ENCODE measurements at places on chromosomes 5 and 9. TPM values are rescaled to one million over a fixed set of nuclear protein-coding genes. Genes with fewer than 3 reads are reported as not detected.

GRCh38 chr9:68710111-68710471 lies 5.1 kb downstream of the PIP5K1B start:
- DNase-seq: no peak

G3BP1 gene
- 124 TPM for total RNA-seq

- no peak for DNase-seq
Observed at GRCh38 chr9:98927724-98928123, 16.0 kb upstream of the COL15A1 start.

GRCh38 chr9:7935681-7936080 lies 136.1 kb upstream of the DMAC1 start:
- no peak for DNase-seq

GRCh38 chr5:145780982-145781381 lies 54.2 kb downstream of the PRELID2 start:
- DNase-seq: no peak

GRCh38 chr9:134227451-134228411 lies 63.4 kb upstream of the RNU6ATAC start:
- DNase-seq: peak; percentile 49

RXFP3 gene
- not detected for total RNA-seq

KCNN2 gene
- 0.34 TPM for total RNA-seq

DNA sequence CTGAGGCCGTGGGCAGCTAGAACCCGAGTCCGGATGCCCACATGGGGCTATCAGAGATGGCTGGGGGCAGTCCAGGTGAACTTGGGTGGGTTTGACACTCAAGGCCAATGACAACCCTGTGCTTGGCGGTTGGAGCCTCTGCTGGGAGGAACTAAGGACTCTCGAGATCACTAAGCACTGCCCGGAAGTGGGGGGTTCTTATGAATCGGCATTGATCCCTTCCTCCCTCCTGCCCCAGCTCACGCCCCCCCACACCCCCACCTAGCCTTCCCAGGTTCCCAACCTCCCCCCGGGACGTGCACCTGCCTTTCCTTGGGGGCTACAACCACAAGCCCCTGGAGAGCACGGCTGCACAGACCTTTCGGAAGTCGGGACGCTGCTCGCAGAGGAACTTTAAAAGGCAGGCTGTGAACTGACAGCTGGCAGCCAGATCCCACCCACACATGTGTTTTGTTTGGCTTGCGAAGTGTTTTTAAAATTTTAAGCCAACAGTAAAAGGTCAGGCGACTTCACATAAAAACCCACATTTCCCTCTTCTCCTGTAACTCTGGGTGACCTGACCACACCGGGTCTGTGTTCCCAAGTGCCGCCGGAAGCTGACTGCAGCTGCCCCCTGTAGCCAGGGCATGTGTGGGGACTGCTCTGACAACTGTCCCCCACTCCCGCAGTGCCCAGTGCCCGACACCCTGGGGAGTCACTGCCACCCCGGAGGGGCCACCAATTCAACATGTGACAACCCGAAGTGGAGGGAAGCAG lies 5.1 kb upstream of the RALGDS start:
- DNase-seq: peak; percentile 76

DNA sequence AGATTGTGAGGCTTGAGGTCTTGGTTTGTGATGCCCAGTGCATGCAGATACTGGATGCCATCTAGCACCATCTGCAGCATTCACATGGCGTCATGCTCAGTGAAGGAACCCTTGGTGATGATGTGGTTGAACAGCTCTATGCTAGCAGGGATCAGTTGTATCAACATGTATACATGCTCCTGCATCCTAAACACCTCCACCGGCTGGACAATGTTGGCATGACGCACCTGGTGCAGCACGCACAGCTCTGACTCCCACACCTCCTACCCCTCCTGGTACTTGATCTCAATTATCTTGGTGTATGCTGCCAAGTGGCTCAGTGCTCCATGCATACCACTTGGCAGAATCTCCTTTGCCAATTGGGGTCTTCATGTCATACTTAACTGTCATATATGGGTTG lies 49.1 kb downstream of the MTREX start:
- no peak for DNase-seq

SPATA31C1 gene
- total RNA-seq: not detected

DNA sequence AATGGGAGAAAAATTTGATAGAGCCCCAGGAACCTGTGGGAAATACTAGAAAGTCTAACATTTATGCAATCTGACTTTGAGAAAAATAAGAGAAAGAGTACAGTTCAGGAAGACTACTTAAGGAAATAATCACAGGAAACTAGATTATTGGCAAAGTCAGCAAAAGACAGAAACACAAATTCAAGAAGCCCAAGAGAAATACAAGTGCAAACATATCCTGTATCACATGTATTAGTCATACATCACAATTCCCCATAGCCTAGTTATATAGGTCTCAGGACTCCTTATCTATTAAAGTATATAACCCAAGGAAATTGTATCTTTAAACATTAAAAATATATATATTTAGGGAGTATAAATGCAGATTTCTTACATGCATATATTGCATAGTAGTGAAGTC lies 100.8 kb downstream of the HOMER1 start:
- DNase-seq: no peak

CARD9 gene
- 1.5 TPM for total RNA-seq

GRM6 gene
- not detected for total RNA-seq

C5orf63 gene
- total RNA-seq: 8.3 TPM

WDR38 gene
- total RNA-seq: 0.79 TPM

DNA sequence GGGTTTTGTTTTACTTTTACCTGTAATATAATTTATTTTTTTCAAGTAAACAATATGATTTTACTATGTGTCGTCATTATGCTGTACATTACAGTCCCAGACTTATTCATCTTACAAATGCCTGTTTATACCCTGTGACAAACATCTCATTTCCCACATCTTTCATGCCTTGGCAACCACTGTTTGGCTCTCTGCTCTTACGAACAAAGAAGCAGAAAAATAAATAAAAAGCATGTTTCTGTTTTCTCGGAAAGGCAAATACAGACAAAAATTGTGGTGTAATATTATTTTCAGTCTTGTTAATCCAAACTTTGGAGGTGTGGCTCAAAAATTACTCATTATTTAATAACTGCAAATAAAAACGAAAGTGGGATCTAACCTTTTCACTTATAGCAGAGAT lies 393.0 kb downstream of the CDH12 start:
- no peak for DNase-seq

GRCh38 chr9:77978086-77978781 lies 53.4 kb downstream of the GNAQ start:
- DNase-seq: no peak

GRCh38 chr9:98944057-98944733 lies 488 bp downstream of the COL15A1 start:
- no peak for DNase-seq

SPOCK1 gene
- 15.8 TPM for total RNA-seq

SLC28A3 gene
- not detected for total RNA-seq

ANKRD34B gene
- not detected for total RNA-seq

- no peak for DNase-seq
Observed at GRCh38 chr5:33894566-33894965, 2.8 kb upstream of the ADAMTS12 start.

DNA sequence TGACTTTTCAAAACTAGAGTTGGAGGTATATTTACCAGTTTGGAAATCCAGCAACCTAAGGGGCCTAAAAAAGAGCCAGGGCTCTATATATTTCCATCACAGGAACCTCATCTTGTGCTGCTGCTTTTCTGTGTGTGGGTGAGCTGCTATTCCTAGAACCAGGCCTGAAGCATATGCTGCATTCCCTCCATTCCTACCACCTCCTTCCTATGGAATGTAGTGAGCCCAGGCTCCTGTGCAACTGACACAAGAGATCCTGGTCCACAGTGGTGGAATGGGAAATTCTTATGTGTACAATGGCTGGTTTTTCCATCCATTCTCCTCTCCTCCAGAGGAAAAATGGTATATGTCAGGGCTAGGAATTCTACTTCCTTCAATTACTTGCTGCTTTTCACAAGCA lies 39.1 kb downstream of the SPEF2 start:
- DNase-seq: no peak

DNA sequence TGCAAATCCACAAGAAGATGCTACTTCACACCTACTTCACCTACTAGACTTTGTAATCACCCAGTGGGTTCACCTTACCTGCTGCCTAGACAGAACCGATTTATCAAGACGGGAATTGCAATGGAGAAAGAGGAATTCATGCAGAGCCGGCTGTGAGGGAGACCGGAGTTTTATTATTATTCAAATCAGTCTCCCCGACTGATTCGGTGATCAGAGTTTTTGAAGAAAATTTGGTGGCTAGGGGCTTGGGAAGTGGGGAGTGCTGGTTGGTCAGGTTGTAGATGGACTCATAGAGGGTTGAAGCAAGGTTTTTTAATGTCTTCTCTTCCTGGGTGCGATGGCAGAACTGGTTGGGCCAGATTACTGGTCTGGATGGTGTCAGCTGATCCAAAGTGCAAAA lies 23.4 kb downstream of the SFXN1 start:
- no peak for DNase-seq

DNA sequence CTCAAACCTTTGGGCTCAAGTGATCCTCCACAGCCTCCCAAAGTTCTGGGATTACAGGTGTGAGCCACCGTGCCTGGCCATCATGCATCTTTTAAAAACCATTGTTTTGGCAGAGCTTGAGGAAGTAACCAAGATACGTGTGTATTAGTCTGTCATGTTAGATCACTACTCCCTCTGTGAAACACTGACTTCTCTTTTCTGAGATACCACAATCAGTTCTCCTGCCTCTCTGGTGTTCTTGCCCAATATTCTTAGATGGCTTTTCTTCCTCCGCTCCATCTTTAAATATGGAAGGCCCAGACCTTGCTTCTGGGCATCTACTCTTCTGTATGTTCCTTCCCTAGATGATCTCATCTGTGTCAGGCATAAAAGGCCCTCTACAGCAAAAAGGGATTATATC lies 14.2 kb upstream of the CCNB1 start:
- DNase-seq: no peak

- no peak for DNase-seq
Observed at GRCh38 chr9:15182101-15182551, 124.9 kb downstream of the TTC39B start.

DNA sequence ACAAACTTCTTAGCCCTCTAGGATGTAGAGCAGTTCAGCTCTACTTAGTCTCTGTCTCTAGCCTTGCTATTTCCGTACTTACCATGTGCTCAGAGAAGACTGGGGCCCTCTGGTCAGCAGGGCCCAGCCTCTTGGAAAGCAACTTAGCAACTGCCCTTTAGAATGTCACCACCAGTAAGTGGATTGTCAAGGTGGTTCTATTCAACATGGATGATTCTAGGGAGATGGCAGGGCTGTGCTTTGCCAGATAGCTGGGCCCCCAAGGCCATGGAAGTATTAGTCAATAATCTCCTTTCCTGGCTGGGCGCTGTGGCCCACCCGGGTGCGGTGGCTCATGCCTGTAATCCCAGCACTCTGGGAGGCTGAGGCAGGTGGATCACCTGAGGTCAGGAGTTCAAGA lies 177.6 kb upstream of the MVB12B start:
- DNase-seq: no peak

DNA sequence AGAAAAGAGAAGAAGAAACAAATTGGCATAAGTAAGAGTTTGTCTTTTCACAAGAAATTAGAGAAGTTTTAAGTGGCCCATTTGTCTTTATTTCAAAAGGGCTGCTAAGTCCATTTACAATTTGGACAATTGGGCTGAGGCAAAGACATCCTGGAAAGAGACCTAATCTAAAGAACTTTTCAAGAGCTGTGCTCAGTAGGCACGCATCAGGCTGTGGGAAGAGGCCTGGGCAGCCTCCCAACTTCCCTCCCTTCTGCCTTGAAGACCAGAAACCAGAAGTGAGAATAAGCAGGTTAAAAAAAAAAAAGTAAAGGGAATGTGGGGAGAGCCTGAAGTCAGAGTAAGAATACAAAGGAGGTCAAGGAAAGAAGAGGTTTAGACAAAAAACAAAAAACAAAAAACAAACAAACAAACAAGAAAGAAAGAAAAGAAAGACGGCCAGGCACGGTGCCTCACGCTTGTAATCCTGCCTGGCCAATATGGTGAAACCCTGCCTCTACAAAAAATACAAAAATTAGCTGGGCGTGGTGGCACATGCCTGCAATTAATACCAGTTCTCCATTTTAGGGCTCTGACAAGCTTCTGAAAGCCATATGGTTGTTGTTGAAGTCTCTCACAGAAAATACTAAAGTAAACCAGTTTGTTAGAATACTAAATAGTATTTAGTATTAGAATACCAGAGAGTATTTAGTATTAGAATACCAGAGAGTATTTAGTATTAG lies 48.0 kb upstream of the CEP78 start:
- DNase-seq: peak; percentile 86

SHOC1 gene
- total RNA-seq: not detected

GRCh38 chr5:176792655-176793342 lies 17.6 kb upstream of the UNC5A start:
- no peak for DNase-seq

DNAJC21 gene
- total RNA-seq: 68.1 TPM

DNA sequence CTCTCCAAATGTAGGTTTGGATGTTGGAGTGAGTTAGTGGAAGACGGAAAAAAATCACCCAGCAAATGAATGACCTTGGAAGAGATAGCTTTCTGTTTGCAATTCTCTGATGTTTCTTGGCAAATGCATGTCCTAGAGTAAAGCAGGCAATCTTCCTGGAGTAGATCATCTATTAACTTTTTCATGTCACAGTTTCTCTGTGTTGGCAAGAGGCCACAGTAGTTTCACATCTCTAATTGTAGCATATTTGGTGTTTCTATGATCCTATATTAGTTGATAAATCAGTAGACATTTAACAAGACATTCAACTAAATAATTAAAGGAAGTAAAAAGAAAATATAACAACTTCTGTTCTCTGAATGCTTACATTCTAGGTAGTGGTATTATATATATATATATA lies 138.2 kb upstream of the MINAR2 start:
- DNase-seq: no peak

SARDH gene
- 3.3 TPM for total RNA-seq

PCDHGC5 gene
- total RNA-seq: 2.0 TPM

TARS1 gene
- total RNA-seq: 79.5 TPM

DNA sequence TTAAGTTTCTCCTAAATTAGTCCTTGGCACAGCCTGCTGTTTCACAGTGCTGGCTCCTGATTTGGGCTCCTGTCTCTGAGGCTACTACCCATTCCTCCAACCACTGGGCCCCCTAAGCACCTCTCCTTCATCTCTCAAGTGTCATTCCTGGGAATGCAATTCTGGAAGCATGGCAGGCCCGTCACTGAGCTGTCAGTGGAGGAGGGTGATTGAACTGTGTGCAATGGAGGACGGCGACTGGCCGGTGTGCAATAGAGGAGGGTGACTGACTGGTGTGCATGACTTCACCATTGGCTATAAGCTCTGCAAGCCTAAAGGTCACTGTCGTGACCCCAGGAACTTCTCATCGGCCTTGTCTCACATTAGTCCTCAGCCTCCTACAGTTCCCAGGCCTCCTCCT lies 12.4 kb upstream of the IL17B start:
- DNase-seq: no peak

- no peak for DNase-seq
Observed at GRCh38 chr5:53576674-53577073, 16.2 kb downstream of the NDUFS4 start.

NUP214 gene
- 59.2 TPM for total RNA-seq

PAM gene
- 187 TPM for total RNA-seq

- no peak for DNase-seq
Observed at GRCh38 chr9:89820337-89820736, 215.5 kb downstream of the GADD45G start.

GRCh38 chr9:107750741-107751566 lies 261.4 kb upstream of the KLF4 start:
- peak; percentile 85 for DNase-seq

CAVIN4 gene
- total RNA-seq: 2.1 TPM

Data from thyroid gland (tissue), 4 donors.